ENCODE measurements at places on chromosomes 7 and 10.
A peak's percentile ranks its signal among the peaks of the same experiment; 100 is the strongest.

GRCh38 chr10:34537629-34538231 is 277.4 kb downstream of the PARD3 start:
- DNase-seq, result no peak

- no peak for DNase-seq
Observed at GRCh38 chr7:88306590-88307048, at the start of gene STEAP4. Gene STEAP4, minus strand, starts transcription at chr7:88306894. Its CDS starts 22,625 bp downstream, at chr7:88284269.

GRCh38 chr7:108286290-108286904 is 156.2 kb upstream of the LAMB4 start:
- DNase-seq, result no peak

- DNase-seq, result no peak
Observed at GRCh38 chr7:45689797-45690761, 115.9 kb downstream of the ADCY1 start.

DNA sequence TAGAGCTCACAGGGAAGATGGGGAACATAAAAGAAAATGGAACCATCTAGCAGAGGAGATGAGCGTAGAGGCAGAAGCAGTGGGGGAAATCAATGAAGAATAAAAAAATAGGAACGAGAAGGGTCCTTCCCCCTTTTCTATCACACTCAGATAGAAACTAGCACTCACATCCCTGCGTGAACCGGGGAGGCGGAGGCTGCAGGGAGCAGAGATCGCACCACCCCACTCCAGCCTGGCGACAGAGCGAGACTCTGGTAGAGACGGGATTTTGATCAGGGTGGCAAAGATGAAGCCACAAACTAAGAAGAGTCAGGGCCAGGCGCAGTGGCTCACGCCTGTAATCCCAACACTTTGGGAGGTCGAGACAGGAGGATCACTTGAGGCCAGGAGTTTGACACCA is 64.7 kb upstream of the ECHDC3 start:
- DNase-seq, result no peak

DNA sequence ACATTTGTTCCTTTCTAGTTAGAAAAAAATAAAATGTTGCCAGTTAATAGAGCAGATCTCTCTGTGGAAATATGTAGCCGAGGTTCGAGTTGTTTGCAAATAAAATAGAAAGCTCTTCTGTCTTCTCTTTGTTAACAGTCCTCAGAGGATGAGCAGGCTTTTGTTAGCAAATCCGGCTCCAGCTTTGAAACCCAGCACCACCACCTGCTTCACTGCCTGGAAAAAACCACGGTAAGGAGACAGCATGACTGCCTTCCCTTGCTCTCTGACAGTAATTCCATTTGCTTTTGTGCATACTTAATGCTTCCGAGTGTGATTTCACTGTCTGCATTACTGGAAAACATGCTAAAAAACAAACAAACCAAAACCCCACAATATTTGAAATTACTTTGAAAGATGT is 115.6 kb downstream of the TSPAN12 start:
- no peak for DNase-seq

DNA sequence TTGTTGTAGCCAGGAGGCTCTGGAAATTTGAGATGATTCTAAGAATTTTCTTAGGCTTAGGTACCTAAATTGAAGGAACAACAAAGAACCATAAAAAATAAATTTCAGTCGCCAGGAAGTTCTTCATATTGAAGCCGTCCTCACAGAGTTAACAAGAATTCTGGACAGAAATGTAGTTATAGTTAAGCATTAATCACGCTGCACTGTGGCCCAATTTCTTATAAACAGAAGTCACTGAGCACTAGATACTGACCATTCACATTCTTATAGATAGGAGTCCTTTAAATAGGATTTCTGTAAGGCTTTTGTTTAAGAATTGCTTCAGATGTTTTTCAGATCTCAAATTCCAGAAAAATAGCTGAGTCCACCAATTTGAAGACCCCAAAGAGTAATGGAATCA is 256.2 kb upstream of the PITRM1 start:
- DNase-seq, result no peak

GRCh38 chr7:102140952-102141370 is 145.7 kb upstream of the SH2B2 start:
- no peak for DNase-seq

GRCh38 chr10:103888113-103888841 is 29.7 kb downstream of the STN1 start:
- DNase-seq, result no peak

DNA sequence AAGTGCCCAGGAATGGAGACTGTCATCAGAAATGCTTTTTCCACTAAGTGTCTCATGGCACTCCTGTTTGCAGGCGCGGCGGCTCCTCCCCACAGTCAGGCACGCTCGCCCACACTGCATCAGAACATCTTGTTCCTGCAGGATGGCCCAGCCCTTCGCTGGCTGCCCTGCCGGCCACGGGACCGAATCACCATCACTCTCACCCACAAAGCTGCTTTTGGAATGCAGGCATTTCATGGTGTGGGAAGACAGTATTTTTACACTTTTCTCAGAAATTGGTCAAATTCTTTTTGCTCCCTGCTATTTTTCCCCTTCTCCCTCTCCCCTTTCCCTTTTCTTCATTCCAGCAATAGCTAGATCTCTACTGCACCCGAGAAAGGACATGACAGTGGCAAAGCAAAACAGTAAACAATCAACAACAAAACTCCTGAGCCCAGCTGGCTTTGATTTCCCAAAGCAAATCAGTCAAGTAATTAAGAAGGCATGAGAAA is 176.1 kb upstream of the TNS3 start:
- no peak for DNase-seq

DNA sequence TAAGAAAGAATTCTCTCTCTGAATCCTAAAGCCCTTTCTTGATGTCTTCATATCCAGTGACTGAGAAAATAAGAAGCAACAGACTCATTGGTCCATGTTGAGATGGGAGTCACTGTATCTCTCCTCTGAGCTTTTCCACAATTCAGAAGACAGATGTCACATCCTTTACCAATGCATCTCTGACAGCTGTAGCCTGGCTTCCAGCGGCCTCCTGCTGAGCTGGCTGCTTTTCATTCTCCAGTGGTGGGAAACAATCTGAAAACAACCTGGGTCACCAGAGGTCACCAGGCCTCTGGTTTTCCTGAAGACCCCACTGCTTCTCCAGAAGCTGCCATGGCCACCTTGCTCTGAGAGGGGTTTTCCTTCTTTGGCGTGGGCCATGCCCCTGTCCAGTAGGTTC is 18.3 kb upstream of the RPA3 start:
- no peak for DNase-seq

GRCh38 chr10:52740913-52741675 is 31.5 kb downstream of the MBL2 start:
- DNase-seq, result no peak

DNA sequence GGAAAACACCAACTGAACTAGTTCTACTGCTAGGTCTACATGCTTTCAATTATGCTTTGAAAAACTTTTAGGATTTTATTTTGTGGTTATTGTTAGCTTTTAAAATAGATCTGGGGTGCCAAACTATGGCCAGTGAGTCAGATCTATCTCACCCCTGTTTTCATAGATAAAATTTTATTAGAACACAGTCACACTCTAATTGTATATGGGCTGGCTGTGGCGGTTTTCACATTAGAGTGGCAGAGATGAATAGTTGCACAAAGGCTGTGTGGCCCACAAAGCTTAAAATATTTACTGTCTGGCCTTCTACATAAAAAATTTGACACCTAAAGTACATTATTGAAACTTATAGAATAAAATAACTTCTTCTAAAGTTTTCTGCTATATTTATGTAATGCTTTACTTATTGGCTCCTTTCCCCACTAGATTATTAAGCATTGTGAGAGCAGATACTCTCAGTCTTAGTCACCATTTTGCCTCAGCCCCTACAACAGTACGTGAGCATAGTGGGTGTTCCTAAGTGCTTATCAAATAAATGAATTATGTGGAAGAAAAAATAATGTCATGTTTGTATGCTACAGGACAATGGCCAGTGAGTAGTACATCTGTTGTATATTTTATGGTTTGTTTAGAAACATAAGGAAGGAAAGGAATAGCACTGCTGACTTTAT is 5.4 kb upstream of the SUV39H2 start:
- no peak for DNase-seq

- DNase-seq, result no peak
Observed at GRCh38 chr7:79709574-79710409, 256.3 kb upstream of the MAGI2 start.

DNA sequence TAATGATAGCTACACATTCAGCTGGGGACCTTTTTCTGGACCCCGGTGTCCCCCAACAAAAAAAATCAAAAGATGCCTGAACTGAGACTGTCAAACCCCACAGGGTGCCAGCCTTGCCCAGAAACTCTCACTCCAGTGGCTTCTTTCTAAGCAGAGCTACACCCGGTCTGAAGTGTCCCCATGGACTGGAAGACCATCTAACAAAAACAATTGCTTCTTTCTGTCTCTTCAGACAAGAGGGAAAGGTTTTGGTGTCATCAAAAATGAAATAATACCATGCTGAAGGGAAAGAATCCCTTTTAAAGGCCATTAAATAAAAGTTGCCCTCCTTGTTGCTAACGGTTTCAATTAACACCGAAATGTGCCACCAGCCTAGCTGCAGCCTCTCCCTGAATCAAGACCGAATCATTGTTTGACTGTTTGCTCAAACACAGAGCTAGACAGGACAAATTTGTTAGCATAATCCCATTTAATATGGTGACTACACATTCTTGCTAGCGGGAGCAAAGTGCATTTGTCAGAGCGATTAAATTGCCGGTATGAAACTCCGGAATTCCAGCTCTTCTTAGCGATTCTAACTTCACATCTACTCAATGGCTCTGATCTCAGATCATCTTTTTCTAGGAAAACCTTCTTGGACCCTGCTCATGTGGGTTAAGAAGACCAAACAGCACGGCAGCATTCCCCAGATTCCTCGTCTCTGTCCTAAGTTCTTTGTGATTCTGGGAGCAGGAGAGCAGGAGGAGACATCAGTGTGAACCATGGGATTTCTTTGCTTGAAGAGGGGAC is 397.5 kb upstream of the PRKCQ start:
- no peak for DNase-seq

GRCh38 chr10:43105102-43105955 is 28.5 kb downstream of the RET start:
- peak; percentile 73 for DNase-seq

DNA sequence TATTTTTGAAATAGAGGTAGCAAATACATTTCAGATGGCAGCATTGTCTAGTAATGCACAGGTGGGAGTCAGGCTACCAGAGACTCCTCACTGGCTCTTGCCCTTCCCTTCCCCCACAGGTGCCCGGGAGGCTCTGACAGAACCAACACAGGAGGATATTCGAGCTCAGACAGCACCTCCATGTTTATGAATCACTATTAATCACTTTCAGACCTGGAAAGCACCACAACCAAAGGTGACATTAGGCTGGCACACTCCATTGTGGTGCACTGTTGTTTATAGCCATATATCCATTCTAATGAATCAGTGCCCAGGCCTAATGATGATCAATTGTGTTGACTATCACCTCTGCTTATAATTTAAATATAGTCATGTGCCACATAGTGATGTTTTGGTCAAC is 107.8 kb upstream of the NAMPT start:
- no peak for DNase-seq

DNA sequence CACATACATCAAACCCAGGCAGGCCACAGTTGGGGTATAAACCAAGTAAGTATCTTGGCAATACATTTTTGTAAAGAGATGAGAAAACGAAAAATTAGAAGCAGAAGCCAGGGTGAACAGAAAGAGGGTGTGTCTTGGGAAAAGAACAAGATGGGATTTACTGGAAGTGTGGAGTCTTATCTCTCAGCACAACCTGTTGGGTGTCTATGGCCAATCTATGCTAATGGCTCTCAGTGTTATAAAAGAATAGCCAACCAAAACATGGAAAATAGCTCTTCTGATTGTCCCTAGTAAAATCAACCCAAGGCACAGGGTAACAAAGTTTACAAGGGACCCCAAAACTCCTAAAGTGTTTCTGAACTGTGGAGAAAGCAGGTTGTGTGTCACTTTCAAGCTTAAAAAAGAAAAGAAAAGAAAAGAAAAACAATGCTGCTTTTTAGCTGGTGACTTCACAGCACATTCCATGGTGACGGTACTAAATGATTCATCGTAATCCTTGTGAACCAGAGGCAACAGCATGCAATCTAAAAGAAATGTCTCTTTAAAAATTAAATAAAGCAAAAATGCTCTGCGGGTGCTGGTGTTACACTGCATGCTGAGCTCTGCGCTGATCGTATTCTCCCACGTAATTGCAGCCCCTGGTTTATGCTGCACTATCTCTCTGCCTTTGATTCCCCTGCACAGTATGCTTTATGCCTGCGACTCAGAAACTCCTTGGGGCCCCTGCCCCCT is 100.8 kb downstream of the C10orf90 start:
- no peak for DNase-seq

DNA sequence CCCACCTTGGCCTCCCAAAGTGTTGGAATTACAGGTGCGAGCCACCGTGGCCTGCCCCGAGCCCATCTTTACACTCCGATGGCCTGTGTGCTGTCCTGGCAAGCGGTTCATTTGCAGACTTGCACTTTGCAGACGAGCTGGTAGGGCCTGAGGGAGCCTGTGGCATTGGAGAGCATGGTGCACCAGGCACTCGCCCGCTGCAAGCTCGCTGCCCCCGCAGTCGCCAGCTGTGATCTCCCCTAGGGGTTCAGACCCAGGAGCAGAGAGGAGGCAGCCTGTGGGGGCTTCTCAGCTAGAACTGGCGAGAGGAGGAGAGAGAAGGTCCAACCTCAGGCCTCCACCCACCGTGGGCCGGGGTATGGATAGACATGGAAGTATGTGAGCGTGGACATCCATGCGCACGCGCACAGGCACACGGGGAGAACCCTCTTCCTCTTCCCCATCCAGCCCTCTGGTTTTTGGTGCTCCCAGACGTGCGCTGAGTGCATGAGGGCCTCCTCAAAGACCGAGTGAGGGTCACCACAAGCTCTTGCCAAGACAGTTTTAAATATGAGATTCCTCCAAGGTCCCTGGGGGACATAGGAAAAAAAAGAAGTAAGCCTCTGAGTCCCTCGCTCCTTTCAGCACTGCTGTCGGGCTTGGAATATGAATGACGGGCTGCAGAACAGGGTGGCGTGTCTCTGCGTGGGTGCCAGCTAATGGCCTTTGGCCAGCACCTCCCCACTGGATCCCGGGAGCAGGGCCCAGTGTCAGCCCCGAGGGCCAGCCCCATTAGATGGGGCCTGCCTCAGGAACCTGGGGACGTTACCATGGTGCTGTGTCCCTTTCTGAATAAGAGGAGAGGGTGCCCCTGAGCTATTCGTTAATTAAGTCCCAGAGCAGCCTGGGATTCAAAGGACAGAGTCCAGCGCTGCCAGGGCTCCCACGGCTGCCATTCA is 15.1 kb upstream of the TTYH3 start:
- DNase-seq, result no peak

GRCh38 chr7:88020953-88021665 is 87.1 kb downstream of the ADAM22 start:
- no peak for DNase-seq

DNA sequence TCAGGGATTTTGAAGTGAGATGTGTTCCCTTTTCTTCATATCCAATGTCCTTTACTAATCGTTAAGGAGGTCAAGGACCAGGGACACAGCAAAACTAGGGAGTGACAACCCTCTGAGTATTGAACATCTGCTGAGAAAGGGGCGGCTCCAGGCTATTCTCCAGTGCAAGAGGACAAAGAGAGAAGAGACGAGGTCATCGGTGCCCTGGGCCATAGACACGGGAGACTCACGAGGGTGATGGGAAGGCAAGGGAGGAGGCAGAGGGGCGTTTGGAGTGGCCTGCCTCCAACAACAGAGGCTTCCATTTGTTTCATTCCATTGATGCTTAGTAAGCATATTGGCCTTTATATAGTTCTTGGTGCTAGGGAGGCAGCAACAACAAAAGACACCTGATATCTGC is 268.4 kb downstream of the CXCL12 start:
- no peak for DNase-seq

GRCh38 chr10:30238836-30239235 is 110.2 kb downstream of the MTPAP start:
- DNase-seq, result no peak

Data from activated naive CD4-positive, alpha-beta T cell (primary cell).